ENCODE measurements at places on chromosomes 3 and 15.

DNA sequence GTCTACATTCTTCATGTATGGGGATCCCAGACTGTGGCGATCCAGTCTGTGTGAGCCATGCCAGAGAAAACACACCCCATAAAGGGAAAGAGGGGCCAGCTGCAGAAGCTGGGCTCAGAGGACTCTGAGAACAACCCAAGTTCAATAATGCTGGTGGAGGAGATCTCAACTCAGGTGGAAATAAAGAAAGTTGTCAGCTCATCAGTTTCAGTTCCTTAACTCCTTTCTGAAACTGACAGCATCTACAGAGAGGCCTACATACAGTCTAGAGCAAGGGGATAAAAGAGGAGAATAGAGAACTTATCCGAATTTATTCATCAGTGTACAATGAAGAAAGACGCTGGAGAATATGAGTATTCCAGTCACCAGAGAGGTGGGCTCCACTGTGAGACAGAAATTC is 77.0 kb downstream of the NTRK3 start:
- DNase-seq = no peak

GRCh38 chr3:194984066-194984465 is 286.9 kb downstream of the XXYLT1 start:
- no peak for DNase-seq

DNA sequence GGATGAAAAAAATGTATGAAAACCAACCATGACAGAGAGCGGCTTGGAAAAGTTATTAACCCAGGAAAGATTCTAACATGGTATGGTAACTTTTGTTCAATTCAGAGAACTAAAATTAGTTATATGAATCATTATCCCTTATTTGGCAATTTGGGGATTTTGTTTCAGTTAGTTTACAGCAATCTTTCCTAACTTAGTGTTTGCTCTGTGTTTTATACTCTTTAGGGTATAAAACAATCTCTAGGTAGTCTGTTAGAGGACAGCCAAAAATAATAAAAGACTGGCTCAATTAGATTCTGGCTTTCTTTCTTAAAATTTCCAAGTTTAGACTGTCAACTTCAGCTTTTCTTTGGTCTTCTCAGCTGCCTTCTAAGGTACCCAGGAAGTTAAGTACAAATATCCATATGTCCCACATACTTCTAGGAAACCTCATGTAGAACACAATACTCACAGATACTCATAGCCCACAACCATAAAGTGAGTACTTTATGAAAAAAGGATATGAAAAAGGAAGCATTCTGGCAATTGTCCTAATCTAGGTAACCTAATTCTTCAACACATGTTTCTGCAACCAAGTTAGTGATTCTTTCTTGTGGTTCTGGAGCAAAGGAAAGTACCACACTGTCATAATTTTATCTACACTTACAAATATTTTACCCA is 849.3 kb downstream of the ROBO1 start:
- DNase-seq = no peak

DNA sequence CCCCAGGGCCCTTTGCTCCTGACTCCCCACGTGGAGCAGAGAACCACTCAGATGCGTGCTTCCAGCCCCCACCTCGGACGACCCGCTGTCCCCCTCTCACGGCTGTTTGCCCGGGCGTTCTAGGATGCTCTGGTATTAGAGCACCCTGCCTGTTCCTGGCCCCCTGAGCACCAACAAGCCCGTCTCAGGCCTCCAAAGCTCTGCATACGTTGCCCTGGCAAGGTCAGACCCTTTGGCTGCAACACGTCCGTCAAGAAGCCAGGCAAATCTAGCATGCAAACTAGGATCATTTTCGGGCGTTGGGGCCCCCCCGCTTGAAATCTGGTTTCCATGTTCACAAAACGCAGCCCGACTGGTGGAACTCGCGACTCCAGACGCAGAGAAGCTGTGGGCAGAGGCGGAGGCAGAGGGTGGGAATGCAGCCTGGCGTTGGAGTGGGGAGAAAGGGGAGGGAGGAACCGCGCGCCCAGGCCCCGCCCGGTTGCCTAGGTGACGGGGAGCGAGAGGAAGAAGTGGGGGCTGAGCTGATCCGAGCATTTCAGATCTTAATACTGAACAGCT is 86.2 kb upstream of the PIAS1 start:
- DNase-seq = peak; percentile 68

DNA sequence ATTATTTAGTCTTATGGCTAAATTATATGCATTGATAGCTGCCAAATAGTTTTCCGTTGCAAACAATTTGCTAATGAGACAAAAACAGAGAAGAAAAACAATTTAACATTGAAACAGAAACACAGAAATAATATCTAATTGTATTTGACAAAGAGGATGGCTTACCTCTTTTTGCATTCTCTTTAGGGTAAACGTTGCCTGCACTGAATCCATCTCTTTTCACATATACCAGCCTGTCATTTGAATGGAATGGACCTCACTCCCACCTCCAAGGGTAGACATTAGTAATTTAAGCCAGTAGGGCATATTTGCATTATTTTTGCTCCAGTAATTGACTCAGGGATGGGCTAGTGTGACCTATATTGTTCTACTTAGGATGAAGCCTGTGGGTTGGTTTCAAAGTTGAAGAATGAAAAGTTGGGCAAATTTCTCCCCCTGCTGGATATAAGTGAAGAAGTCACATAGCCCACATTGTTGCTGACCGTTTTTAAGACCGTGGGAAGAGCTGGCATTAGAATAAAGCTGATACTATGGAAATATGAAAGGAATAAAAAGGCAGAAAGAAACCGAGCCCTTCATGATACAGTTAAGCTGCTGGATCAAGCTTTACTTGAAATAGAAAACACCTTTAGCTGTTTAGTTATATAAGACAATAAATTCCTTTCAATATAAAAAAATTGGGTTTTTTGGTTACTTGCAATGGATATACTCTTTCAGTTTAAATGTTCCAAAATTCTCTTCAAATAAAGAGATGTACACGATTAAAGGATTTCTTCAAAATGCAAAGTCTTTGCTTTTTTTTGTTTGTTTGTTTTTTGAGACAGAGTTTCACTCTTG is 26.9 kb downstream of the PIERCE2 start:
- DNase-seq = peak; percentile 33

DNA sequence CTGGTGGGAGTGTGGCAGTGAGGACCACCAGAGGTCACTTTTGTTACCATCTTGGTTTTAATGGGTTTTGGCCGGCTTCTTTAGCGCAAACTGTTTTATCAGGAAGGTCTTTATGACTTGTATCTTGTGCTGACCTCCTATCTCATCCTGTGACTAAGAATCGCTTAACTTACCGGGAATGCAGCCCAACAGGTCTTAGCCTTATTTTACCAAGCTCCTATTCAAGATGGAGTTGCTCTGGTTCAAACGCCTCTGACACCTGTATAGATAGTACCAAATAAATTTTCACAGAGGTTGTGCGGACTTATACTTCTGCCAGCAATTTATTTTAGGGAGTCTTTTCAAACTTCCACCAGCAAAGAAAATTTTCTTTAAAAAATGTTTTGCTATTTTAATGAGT is 13.6 kb upstream of the SLCO3A1 start:
- DNase-seq = no peak

DNA sequence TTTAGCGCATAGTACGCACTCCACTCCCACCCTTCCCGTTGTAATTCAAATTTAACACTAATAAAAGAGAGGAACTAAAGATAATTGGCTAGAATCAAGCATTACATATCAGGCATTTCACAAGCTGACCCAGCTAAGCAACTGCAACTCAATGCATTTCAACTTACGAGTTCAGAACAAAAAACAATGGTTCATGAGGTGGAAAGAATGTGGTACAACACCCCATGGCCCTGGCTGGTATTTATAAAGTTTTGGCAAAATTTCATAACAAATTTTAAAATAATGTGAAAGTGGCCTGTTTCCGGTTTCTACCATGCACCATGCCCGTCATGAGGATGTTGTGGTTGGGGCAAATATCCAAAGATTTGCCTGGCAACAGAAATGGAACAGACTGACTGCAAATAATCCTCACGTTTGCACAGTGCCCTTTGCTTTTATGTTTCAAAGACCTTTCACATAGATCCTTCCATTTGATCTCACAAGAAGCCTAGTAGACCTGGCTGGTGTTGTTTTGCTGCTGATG is 455.3 kb upstream of the NR2F2 start:
- peak; percentile 18 for DNase-seq

DNA sequence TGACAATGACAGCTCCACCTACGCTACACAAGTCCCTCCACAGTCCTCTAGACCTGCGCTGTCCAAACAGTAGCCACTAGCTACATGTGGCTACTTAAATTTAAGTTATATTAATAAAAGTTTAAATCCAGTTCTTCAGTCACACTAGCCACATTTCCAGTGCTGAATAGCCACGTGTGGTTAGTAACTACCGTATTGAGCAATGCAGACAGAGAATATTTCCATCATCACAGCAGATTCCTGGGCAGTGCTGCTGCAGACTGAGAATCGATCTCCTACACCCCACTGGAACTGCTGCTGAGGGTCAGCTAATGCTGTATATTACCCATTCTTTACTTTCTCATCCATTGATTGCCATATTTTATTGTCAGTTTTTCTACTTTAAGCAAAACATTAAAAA is 40.9 kb downstream of the HDC start:
- no peak for DNase-seq

DNA sequence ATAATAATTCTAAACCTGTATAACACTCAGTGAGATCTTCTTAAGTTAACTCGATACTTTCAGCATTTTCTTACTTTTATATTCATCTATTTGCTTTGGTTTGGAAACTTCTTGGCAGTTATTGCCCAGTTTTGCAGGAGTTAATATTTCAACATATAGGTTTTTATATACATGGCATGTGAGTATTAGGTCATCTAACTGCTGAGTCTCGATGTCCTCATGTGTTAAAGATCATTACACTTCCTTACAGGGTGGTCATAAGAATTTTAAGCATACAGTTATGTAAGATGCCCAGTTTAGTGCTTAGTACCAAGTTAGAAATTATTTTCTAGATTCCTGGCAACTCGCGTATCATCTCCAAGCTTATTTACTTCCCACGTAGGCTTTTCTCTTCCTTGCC is 62.9 kb downstream of the TMEM39A start:
- DNase-seq = no peak
